ENCODE measurements at places on chromosomes 7 and 10.

- DNase-seq = peak; percentile 62
Measured at GRCh38 chr10:22554461-22555182, 159.8 kb downstream of the PIP4K2A start.

DNA sequence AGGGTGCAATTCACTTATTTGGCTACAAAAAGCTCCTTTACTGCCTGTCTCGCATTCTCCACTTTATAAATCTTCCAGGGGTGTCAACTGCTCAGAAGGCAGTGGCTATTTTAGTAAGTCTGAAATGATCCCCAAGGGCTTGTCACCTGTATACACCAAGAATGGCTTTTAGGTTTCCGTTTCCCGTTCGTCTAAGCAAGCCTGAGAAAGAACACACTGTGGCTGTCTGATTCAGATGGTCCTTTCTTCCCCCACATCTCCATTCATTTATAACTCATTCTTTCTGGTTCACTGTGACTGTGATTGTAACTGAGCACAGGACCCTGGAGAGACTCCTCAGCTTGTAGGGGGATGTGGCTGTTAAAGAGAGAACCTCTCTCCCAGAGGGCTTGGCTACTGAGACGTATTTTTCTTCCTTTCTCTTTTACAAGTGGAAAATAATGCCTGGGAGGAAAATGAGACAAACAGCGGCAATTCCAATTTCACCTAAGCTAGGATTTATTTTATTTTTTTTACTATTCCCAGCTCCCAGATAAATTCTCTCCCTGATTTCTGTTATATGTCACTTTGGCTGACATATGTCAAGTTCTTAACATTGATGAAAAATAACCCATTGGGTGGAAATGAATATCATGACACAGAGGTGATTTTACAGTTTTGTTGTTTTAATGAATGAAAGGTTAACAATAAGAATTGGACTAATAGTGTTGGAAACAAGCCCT is 129.3 kb downstream of the FAM107B start:
- no peak for DNase-seq

DNA sequence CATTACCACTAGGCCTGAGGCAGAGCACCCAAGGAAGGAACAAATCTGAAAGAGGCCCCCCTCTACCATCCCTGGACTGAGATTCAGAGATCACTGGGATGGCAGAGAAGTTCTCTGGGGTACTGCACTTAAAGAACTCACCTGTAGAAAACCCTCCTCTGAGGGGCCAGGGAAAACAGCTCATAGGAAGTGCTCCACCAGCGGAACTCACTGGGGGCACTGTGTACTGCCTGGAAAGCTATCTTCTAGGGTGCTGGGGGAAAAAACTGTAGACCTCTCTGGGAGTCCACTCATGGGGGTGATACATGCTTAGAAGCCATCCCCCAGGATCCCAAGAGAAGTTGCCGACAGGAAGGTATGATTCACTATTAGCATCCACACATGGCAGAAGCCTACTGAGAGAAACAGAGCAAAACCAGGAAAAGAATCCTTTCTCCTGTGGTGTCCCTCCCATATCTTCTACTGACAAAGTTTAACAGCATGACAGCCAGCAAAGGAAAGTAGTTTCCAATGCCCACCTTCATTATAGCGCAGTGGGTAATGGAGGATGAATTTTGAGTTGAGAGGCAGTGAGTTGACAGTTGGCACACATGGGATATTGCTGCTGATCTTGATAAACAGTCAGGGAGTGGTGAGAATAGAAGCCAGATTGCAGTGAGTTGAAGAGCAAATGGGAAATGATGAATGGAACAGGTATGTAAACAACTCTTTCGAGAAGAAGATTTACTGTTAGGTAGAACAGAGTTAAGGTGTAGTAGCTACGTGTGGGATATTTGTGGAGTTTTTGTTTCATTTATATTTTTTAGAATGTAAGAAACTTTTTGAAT is 20.9 kb downstream of the ANKIB1 start:
- DNase-seq = no peak

GRCh38 chr10:113169853-113170460 is 219.9 kb downstream of the TCF7L2 start:
- DNase-seq = no peak

DNA sequence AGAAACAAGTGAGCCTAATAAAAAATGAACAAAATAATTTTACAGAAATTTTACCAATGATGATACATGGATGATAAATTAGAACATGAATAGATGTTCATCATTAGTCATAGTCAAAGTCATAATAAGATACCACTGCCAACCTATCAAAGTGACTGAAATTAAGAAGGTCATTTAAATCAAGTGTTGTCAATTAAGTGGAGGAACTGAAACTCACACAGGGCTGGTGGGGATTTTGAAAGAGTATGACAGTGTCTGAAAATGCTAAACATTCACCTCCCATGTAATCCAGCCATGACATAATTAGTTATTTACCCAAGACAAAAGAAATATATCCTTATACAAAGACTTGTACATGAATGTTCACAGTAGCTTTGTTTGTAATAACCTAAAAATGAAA is 57.1 kb upstream of the DYNC1I1 start:
- no peak for DNase-seq

- no peak for DNase-seq
Measured at GRCh38 chr7:100827330-100828226, at the start of gene EPHB4. Gene EPHB4 (minus strand): TSS chr7:100827523. CDS start chr7:100827030, 493 bp downstream.
